Stimulated activated CD8-positive, alpha-beta memory T cell treated with anti-CD3 and anti-CD28 coated beads, Interleukin-12 subunit alpha, Interleukin-12 subunit beta, amount 100 ng/mL, for 4 hours (primary cell): ENCODE measurements at places on chromosomes 5 and 9.
A peak's percentile ranks its signal among the peaks of the same experiment; 100 is the strongest.

GRCh38 chr9:133563291-133563796 lies 28.8 kb downstream of the ADAMTSL2 start:
- DNase-seq = no peak

- DNase-seq = no peak
These were observed 24.6 kb downstream of the SH3RF2 start for GRCh38 chr5:145960848-145961600.

DNA sequence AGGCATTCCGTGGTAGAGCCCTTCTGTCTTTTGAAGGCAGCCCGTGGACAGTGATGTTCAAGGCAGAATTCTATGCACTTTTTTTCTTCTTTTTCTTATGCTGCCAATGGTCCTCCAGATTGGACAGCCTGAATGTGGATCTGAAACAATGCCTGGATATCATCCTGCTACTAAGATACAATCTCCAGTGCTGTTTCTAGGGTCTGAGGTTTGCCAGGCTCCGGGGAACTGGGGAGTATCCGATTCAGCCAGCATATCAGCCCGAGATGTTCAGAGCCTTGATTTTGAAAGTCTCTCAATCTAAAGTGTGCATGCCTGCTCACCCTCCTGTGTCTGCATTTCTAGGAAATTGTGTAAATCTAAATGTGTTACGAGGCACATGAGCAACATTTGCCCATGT lies 103.8 kb upstream of the WWC1 start:
- DNase-seq = no peak

DNA sequence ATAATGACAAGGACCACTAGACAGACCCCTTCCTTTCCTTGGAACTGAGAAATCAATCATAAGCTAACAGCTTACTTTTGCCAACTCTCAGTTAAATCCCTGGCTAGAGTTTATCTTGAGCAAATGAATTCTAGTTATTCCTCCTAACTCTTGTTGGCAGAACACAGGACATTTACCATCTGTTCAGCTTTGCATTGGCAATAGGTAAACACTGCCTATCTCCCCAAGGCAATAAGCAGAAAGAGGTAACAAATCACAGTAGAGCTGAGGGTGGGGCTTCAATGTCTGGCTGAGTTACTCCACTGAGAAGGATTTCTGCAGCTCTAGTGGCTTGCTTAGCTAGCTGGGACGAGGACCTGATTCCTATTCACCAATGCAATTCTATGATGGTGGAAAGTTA lies 503.3 kb upstream of the GRIA1 start:
- DNase-seq = no peak

DNA sequence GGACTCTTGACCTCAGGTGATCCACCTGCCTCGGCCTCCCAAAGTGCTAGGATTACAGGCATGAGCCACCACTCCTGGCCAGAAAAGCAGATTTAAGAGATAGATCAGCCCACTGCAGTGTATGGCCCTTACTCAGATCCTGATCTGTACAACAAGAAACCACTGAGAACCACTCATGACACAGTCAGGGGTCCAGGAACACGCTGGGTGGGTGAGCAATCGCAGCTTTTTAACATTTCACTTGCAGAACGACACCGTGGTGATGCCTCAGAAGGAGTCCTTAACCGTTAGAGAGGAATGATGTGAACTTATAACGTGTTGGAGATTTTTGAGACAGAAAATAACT lies 45.3 kb upstream of the NSMF start:
- DNase-seq = no peak

DNA sequence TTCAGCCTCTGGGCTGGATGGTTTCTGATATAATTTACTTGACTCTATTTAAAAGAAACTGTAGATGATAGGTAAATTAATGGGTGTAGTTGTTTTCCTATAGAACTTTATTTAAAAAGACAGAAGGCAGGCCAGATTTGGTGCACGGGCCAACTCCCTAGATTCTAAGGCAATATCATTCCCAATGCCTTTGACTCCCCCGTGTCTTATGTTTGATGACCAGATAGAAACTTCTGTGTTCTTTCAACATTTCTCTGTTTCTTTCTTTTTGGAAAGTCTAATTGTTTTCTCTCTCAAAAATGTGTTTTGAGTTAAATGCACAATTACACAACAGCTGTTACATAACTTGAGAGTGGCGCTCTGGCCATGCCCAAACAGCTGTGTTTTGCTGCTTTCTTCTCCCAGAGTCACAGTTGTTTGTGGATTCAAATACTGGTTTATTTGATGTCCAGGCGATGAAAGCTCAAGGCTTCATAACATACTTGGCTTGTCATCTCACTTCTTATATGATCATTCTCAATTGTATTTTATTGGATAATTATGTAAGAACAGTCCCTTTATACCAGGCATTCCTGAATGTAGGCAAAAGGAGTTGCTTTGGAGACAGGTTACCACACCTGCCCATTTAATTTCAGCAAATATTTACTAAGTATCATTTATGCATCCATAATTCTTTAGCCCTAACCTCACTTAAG lies 1.7 kb upstream of the ALDH1A1 start:
- no peak for DNase-seq

GRCh38 chr5:78779771-78780616 lies 131.4 kb upstream of the LHFPL2 start:
- DNase-seq = no peak

- no peak for DNase-seq
These were observed 287.8 kb upstream of the TMEM161B start for GRCh38 chr5:88556406-88556805.

DNA sequence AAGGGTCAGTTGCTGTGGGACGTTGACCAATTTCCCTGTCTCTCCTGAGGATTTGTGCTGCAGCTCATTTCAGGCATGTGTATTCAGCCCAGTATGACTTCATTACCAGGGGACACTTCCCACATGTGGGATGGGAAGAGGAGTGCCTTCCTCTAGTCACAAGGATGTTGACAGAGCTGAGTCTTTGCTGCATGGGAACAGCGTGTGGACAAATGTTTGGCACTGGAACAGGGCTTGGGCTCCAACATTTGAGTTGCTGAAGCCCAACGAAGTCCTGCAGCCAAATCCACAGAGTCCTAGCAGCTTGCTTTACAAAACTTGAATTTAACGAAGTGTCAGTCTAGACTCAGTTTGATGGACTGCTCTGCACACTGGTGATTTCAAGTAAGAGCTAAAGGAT lies 283.2 kb downstream of the SH3GL2 start:
- DNase-seq = no peak

GRCh38 chr5:56517011-56517416 lies 283.9 kb upstream of the ANKRD55 start:
- DNase-seq = no peak

GRCh38 chr9:84327184-84327583 lies 13.4 kb downstream of the SLC28A3 start:
- DNase-seq = no peak

- DNase-seq = no peak
These were observed 420.8 kb upstream of the ACTBL2 start for GRCh38 chr5:57903458-57903857.

GRCh38 chr5:152077-152476 lies 39.2 kb upstream of the LRRC14B start:
- no peak for DNase-seq

DNA sequence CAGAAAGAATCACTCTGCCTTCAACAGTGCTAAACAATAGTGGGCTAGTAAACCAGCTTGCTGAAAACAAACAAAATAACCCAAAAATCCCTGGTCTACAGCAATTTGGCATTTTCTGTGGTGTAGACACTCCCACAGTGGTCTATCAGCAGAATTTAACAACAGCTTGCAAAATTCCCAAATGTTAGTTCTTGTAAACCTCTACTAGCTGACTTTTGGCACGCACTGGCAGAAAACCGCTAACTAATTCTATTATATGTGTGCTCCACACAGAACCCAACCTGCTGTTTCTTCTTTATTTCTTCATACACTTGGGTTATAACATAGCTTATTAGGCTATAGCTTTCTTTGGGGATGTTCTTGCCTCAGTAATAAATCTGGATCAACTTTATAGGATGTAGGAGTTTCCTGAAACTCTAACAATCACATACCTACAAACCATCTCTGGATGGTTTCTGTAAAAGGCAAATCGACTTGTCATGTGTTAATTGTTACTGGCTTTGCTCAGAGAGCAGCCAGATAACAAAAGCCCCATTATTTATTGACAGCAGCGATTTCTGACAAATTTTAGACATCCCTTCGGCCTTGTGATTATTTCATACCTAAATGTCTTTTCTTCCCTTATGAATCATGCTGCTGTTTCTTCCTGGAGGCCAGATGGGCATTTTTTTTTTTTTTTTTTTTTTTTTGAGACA lies 82.7 kb upstream of the NAA35 start:
- DNase-seq = no peak

DNA sequence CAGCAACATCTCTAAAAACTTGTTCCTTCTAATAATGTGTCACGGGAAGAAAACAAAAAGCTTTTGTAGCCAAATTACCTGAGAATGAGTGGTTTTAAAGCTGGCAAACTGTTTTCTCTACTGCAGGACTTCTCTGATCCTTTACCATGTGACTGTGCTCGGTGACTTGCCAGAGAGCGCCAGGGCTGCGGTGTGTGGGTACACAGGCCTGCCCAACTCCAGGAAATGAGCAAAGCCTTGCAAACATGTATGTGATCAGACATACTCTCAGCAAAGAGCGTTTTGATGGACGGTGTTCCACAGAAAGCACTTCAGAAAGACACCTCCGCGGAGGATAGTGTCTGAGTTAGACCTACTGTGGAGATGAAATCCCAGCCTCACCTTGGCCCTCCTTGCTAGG lies 157.3 kb downstream of the SPOCK1 start:
- DNase-seq = no peak

DNA sequence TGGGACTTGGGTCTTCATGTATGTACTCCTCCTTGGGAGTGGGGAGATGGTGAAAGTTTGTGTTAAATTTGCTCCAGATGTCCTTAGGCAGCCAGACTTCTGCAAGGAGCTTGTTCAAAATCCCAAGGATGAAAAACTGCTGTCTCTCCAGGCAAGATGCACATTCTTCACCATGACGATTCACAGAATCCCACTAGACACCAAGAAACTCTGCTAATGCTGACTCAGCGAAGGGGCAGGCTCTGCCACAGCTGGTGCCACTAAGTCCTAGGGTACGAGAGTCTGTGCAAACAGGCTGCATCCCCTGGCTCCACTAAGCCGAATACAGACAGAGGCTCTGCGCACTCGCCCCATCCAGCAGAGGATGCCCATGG lies 71.1 kb downstream of the OLFM1 start:
- no peak for DNase-seq

- no peak for DNase-seq
These were observed 22.3 kb upstream of the TLR4 start for GRCh38 chr9:117681888-117682287.

DNA sequence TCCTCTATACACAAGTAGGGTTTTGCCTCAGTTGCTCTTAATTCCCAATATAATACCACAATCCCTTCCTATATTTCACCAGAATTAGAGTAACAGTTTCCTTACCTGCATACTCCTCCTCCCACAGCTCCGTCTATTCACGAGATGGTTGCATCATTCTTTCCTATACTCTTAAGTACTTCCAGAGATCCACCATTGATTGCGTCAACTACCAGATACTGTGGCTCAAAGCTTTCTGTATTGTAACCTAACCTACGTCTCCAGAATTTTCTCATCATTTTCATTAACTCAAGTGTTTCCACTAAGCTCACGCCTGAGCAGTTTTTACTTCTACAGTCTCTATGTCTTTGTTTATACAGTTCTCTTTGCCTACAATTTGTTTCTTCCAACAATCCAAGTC lies 31.2 kb upstream of the MINAR2 start:
- no peak for DNase-seq

DNA sequence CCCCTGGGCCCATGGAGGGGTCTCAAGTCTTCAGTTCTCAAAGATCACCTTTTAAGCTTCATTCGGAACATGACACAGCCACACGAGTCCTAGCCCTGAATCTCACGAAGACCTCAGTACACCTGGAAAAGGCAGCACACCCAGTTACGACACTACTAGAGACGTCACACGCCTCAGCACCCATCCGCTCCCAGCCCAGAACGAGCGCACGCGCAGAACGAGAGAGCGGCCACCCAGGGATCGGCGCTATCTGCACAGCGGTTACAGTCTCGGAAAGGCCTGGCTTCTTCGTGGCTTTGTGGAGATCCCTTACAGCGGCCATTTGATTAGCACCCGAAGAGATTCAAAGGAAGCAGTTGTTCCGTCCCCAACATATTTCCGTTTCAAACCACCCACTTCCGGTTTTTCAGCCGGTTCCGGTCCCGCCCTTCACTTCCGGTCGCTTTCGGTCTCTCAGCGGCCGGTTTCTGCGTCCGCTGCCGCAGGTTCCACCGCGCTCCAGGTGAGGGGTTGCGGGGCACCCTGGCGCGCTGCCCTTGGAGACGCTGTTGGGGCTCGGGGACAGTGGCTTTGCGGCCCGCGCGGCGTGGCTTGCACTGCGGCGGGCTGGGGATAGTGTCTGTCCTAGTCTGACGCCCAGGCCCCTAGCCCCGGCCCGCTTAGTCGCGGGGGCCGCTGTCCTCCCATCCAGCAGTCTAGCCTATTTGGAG lies at the start of gene UBLCP1:
UBLCP1 (plus strand) TSS at position 432 of the 710 bp plus-strand sequence. CDS start 5,626 bp downstream, outside the sequence.
- peak; percentile 67 for DNase-seq

DNA sequence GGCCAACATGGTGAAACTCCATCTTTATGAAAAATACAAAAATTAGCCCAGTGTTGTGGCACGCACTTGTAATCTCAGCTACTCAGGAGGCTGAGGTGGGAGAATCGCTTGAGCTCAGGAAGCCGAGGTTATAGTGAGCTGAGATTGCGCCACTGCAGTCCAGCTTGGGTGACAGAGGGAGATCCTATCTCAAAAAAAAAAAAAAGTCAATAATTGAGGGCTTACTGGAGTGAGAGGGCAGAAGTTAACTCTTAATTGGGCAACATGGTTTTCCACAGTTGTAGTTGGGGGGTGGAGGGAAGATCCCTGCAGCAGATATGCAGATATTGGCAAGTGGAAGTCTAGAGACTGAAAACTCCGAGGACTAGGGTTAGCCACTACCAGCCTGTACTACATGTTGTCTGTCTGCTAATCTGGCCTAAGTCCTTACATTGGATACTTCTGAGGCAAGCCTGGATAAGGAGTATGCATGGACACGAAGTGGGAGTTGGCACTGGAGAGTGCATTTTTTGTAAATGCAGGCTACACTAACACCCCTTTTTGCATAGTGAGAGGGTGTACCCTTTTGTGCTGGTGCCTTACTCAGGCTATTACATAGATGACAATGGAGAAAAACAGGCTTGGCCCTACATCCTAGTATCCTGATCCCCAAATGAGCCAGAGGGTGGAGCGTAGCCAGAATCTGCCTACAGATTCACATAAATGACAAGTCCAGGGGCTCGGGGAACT lies 89.0 kb upstream of the NIPBL start:
- no peak for DNase-seq
